ENCODE measurements at places on chromosomes 1 and 21.

- no peak for DNase-seq
These were observed 42.1 kb downstream of the CAMK2N1 start for GRCh38 chr1:20443703-20444586.

DNA sequence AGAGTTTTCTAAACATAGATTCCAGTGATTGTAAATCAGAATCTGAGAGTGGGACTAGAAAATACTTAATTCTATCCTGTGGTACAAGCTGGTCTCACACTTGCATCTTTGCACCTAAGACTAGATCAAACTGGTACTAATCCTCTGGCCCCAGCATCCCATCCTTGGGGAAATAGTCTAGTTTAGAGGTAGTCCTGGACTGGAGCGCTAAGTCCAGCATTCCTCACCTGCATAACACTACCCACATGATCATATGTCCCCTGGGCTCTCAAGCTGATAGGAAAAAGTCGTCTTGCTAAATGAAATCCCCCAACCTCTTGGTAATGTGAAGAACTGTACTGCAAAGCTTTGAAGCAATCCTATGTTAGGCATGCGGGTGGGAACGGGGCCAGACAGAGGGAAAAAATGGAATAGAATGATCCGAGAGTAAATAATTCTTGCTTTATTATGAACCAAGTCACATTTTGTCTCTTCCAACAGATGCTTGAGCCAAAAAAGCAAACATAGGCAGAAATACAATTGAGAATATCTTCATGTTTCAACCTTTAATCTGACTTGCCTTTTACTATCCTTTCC, 4.8 kb downstream of the COX20 start:
- DNase-seq = no peak

- DNase-seq = no peak
These were observed 2.5 kb downstream of the MR1 start for GRCh38 chr1:181036107-181036836.

DNA sequence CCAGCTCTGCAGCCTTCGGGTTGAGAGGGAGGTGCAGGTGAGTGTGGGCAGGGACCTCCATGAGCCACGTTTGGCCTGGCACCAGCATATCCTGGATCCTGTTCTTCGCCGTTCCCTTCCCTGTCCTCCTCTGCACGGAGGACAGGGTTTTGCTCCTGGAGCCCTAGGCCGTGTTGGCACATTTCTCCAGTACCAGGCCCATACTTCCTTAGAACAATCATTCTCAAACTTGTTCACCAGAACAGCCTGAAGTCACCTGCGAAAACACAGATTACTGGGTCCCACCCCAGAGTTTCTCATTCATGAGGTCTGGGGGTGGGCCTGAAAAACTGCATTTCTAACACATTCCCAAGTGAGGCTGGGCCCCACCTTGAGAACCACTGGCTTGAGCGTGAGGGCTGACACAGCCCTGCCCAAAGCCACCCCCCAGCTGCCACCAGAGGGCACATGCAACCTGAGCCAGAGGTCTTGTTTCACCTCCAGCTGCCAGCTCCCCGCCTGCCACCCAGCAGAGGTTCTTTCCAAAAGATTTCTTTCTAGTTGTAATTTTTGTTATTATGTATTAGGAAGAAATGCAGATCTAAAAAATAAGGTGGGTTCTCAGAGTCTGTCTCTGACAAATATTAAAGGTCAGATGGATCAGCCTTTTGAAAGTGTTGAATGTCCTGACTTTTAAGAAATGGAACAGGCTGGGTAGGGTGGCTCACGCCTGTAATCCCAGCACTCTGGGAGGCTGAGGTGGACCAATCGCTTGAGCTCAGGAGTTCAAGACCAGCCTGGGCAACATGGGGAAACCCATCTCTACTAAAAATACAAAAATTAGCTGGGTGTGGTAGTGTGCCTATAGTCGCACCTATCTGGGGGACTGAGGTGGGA, 39.6 kb upstream of the LDLRAP1 start:
- no peak for DNase-seq

- DNase-seq = no peak
These were observed 86.2 kb downstream of the TEX35 start for GRCh38 chr1:178599087-178599486.

DNA sequence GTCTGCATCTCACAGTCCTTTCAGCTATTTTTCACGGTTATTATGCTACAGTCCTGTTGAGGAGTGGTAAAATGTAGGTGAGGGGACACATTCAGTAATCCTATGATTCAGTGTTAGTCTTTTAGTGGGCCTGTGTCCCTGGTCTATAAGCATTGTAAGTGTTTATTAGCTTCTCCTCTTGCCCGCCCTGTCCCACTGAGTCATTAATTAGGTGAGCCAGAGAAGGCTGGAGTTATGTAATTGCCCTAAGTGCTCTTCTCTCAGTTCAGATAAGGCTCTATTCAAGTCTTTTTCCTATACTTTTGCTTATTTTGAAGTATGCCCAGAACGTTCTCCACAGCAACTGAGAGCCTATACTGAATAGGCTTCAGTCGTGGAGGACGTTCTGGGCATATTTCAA, 76.3 kb upstream of the ZRANB2 start:
- DNase-seq = no peak

GRCh38 chr1:220918285-220918951, 39.2 kb downstream of the HLX start:
- DNase-seq = no peak

- no peak for DNase-seq
These were observed 465 bp upstream of the CFHR3 start for GRCh38 chr1:196774175-196774574.

GRCh38 chr1:2526824-2527555, 594 bp upstream of the PANK4 start:
- DNase-seq = peak; percentile 81

DNA sequence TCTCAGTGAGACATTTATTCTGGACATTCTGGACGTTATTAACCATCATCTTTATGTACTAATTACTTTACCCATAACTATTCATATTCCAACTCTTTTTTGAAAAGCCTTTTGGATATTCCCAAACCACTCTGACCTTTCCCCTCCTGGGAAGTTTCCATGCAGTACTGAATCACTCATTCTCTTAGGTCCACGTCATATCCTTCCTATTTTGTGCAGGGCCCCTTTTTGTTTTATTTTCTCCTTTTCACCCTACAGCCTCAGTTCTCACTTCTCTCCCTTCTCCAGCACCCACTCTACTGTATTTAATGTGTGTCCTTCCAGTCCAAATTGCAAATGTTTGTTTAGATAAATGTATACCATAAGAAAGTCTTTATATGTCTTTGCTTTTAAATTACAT, 16.4 kb upstream of the ATP1A1 start:
- no peak for DNase-seq

DNA sequence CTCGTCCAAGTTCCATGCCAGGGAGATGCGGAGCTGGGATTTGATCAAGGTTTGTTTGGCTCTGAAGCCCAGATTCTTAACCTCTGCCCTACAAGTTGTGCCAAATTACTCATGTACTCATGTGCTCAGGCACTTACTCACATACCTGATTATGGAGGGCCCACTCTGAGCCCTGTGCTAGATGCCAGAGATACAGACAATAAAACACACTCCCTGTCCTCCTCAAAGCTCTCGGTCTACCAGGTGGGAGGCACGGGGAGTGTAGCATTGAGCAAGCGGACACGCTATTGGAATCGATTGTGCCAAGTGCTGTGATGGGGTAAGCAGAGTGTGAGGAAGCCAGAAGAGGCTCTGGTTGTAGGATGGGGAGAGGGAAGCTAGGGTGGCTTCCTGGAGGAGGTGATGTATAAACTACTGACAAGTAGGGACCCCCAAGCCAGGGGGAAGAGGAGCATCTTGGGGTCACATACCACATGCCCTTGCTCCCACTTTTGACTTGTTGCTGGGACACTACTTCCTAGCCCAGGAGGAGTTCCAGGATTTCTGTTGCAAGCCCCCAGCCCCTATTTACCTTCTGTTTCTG, 49.8 kb upstream of the IFNLR1 start:
- DNase-seq = no peak

DNA sequence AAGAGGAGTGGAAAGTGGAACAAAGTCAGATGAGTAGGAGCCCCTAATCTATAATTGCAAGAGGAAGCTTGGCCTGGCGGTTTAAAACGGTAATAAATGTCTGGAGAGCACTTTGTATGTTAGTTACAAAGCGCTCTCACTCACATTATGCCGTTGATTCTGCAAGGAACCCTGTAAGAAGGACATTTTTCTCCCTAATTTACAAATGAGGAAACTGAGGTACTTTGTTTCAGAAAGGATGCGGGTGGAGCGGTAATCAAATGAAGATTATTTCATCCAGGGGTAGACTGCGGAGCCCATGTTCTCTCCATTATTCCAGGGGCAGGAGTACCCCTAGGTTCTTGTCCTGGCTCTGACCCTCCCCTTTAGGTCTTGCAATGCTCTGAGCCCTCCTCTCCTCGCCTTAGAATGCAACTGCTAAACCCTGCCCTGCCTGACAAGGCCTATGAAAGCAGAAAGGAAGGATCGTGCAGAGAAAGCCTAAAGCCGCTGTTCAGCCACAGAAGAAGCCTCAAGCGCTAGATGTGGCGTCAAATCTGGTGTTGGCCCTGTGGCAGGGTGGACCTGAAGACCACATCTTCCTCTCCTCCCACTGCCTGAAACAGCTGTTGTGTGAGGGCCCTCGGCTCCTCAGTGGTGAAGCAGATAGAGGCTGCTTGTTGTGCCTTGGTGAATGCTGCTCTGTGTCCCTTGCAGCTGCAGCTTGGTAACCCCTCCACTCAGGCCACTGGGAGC, 588 bp upstream of the PACC1 start:
- DNase-seq = peak; percentile 43

Data from GM13977 (cell line).